ENCODE measurements at places on chromosomes 1 and 21.

DNA sequence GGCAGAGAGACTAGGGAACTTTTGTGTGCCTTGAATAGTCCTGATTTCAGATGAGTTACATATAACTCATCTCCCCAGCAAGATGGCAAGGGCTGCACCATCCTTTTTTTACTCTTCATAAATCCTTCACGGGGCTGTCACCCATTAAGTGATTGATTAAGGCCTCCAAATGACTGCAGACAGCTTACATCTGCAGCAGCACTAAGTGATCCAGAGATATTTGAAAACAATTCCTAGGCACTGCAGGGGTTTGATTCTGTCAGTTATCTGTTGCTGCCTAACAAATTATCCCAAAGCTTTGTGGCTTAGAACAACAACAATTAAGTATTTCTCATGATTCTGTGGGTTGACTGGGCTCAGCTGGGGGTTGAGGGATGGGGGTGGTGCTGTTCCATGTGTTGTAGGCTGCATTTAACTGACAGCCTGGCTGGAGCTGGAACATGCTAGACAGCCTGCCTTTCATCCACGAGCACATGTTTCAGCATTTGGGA, 19.3 kb downstream of the TEX38 start:
- ATAC-seq = no peak

DNA sequence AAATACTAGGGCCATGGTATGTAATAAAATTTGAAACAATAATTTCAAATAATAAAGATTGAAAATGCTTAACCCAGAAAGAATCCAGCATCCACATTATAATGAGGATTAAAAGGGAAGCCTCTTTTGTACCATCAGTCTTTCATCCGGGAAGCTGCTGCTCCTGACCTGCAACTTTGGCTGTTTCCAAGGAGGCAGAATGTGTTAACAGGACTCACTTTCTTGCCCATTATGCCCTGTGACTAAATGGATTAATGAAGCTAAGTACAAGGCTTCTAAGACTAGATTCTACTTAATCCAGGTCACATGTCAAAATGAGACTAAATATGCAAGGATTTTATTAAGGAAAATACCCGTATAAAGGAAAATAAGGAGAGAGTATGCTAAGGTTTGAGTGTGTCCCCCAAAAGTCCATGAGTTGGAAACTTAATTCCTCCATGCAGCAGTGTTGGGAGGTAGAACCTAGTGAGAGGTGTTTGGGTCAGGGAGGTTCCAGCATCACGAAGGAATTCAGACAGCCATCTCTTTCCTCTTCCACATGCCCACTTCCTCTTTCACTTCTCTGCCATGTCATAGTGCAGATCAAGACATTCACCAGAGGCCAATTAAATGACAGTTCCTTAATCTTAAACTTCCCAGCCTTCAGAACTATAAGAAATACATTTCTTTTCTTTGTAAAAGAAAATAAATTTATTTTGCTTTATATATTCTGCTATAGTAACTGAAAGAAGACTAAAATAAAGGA, 27.7 kb downstream of the FMO2 start:
- ATAC-seq = no peak

- no peak for ATAC-seq
These were observed 3.3 kb upstream of the C1orf174 start for GRCh38 chr1:3903141-3904005.

DNA sequence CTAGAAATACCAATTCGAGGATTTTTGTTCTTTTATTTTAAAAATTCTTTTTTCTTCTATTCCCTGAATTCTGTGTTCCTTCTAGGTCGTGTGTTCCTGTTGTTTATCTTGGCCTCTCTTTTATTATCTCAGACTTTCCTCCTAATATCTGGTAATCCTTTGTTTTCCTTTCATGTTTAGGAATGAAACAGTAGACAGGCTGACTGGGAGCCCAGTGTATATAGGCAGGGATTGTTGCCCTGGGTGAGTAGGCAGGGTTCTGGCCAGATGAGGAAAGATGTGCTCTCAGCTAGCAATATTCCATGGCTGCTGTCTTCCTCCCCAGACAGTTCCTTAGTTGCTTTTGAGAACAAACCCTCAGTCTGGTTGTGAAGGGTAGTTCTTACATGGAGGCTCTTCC, 161.8 kb upstream of the PDE4B start:
- no peak for ATAC-seq

DNA sequence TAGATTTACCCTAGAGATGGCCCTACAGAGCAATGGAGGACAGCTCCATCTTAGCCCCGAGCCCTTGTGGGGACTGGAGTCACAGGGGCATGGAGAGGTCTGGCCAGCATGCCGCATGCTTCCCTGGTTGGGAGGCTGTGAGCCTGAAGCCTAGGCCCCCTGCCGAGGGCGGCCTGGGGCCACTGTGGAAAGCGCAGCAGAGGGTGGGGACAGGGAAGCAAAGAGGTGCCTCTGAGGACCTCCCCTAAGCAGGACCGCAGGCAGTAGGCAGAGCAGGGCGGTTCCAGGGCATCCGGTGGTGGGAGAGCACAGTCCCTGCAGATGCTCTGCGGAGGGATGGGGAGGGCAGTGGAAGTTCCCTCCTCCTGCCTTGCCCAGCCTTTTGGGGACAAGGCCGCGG, 26.5 kb upstream of the PEF1 start:
- no peak for ATAC-seq

GRCh38 chr1:167752219-167752985, 30.6 kb downstream of the MPZL1 start:
- no peak for ATAC-seq

Measured in gastroesophageal sphincter (tissue), 4 donors.